ENCODE measurements at places on chromosomes 6 and 20.

DNA sequence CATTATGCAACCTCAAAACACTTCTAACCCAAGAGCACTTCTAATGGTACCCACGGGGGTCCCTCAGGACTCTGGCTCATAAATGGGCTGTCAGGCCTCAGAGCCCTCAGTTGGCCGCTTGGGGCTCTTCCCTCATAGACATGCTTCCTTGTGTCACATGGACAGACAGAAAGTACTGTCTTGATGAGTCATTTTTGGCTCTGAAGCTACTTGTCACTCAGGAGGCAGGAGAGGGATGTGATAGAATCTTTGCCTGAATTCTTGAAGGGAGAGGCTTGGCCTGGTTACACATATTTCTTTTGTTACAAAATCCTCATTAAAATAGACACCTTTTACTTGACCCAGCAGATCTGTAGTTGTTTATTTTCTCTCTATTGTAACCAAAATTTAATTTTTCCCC is 15.1 kb upstream of the EDN1 start:
- DNase-seq, result no peak

DNA sequence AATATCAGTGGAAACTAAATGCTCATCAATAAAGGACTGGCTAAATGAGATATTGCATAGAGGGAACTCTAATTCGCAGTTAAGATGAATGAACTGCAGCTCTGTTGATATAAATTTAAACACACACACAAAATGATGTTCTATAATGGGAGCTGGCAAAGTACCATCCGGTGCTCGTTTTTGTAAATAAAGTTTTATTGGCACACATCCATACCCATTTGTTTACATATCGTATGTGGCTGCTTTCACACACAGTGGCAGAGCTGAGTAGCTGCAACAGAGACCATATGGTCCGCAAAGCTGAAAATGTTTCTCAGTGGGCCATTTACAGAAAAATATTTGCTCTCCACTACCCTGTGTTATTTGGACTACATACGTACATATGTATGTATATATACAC is 120.7 kb downstream of the EDN3 start:
- DNase-seq, result no peak

DNA sequence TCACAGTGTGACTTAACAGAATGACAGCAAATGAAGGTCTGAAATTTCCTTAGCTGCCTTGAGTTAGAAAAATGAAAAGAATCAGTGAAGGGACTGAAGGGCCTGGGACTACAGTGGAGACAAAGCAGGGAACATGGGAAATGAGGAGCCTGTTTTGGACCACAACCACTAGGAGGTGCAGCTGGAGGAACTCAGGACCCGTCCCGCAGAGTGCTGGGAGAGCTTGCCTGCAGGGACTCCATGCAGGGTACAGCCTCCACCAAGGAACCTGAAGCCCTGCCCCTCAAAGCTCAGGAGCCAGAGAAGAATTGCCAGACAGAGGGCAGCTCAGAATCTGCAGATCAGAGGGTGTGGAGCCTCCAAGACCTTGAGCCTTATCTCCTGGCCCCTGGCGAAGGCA is 50.7 kb downstream of the LRFN2 start:
- no peak for DNase-seq

DNA sequence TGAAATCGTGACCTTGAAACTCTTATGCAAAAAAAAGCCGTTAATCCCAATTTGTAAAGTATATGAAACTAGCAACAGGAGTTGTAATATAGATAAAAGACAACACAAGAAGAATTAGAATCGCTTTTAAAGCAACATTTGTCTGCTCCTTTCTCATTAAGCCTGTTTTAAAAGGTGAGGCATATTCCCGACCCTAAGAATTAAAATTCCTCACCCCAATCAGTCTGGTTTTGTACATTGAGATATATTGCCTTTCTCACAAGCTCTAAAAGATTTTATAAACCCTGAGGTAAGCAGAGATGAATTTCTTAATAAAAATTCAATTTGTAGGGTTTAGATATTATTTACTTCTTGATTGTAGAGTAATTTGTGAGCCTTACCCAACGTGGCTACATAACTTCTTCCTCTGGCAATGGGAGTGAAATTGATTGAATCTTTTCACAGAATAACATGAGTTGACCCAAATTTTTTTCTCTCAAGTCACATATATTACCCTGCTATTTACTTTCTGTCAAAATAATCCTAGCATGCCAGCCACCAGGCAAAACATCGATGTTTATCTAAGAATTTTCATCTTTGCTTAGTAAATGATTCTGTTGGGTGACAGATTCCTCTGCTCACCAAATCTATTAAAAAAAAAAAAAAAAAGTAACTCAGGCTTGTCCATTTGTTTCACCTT is 173.7 kb downstream of the HACE1 start:
- no peak for DNase-seq

DNA sequence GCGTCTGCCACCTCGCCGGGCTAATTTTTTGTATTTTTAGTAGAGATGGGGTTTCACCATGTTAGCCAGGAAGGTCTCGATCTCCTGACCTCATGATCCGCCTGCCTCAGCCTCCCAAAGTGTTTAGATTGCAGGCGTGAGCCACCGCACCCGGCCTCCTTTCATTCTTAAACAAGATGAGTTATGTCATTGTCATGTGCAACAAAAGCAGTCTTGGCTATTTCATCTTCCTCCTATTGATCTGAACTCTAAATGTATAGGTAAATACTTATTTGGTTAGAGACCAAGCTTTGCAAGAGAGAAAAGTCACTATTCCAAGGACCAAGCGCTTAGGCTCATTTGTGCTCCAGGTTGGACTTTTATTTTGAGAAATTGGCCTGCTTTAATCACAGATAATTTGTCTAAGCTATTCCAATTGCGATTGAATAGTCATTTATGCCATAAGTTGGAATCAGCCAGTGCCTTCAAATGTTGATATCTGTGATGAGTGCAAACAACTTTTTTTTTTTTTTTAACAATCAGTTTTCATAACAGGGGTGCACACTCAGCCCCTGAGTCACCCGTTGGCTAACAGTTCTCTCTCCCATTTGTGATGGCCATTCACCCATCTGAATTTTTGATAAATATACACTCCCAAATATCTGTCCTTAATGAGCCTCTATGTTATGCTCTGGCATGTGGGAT is 167.3 kb downstream of the BCAS1 start:
- DNase-seq, result no peak

GRCh38 chr6:124888581-124889371 is 73.5 kb upstream of the RNF217 start:
- DNase-seq, result no peak

- DNase-seq, result no peak
Measured at GRCh38 chr6:47310131-47310480, 401 bp upstream of the TNFRSF21 start.

- no peak for DNase-seq
Measured at GRCh38 chr6:136437246-136437645, 113.0 kb downstream of the MAP7 start.

GRCh38 chr20:46406986-46407670 is 713 bp upstream of the ELMO2 start:
- peak; percentile 77 for DNase-seq

DNA sequence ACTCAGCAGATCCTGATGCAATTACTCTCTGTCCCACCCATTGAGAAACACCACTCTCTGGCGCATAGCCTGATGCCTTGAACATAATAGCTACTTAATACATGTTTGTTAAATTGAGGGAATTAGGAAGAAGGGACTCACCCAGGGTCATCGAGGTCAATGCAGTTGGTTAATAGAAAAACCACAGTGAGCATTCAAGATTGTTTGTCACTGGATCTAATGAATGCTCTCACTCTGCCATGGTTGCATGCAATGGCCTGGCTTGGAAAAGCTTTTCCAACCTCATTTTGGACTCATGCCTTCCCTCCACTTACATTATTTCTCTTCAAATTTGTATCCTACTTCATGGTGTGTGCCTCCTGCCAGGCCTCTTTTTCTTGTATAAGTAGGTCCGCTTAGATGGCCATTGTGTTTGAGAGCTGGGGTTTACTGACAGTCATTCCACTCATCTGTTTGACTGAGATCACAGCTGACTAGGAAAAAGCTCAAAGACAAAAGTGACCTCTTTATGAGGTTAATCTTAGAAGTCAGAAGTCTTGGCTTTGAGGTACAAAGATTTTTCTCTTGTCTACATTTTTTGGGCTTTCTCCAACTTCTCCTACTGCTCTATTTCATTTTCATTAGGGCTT is 154.8 kb upstream of the RAB32 start:
- no peak for DNase-seq

GRCh38 chr6:912871-913835 is 220.2 kb upstream of the EXOC2 start:
- DNase-seq, result no peak

DNA sequence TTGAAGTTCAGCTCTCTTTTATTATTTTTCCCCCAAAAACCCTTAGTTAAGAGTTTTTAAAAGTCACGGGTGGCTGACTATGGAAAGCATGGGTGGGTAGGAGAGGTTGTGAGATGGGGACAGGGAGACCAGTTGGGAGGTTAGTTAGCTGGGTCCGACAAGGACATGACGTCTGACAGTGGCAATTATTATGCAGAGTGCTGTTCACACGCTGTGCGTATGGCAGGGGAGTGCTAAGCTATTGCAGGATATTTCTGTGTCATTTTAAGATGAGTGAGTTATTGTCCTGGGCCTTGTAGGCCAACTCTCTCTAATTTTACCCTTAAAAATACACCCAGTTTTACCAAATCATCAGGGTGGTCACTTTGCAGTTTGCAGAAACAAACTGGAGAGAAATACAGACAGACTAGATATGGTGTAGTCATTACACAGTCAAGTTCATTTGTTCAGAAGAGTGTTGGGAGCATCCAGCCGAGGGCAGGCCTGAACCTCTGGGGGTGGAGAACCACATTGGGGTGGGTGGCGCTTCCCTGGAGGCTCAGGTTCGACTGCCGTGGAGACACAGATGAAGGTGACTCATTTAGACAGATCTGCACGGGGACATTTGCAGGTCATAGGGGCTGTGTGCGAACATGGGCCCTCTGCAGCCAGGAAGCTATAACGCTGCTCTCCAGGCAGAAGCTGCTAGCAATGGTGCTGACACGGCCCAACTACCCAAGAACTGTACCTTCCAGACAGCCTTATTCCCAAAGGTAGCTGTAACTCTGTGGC is 307.6 kb downstream of the QKI start:
- DNase-seq, result no peak

DNA sequence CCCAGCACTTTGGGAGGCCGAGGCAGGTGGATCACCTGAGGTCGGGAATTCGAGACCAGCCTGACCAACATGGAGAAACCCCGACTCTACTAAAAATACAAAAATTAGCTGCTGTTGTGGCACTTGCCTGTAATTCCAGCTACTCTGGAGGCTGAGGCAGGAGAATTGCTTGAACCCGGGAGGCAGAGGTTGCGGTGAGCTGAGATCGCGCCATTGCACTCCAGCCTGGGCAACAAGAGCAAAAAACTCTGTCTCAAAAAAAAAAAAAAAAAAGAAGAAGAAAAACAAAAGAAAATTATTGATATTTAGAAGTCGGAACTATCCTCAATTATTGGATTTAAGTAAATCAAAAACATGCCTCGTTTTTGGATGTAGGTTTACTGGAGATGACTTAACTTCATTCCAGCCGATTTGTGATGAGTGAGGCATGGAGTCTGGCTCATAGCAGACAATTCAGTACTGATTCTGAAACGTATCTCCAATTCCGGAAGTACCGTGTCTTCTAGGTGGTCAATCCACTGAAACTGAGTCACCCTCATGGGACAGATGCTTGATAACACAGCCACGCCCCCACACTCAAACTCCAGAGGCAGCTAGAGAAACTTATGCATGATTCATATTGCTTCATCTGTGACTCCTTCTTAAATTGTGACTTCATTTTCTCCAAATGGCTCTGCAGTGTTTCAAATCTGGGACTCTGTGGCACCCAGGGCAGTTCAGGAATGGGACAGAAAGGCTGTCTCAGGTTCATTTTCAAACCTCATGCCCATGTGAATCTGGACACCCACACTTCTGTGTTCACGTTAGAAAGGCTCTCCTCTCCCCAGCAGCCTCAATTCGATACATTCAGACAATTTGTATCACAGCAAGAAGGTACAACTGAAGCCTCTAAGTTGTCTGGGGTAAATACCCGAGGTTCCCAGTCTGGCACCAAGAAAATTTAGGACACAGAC is 110.4 kb upstream of the ARMC2 start:
- DNase-seq, result no peak

DNA sequence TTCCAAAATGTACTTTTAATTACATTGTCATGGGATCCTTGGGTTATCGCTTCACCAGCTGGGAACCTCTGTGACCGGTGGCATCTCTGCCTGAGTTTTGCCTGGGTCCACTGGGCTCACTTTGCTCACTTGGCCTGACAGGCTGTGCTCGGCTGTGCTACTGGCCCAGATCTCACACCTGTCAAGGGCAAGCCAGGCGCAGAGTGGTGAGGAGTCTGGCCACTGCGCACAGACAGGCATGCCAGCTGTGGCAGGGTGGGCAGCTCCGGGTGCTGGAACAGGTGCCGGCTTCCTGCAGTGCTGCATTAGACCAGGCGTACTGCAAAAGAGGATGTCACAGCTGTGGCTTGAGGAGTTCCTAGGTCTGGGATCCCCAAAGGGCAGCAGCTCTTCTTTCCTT is 489.8 kb downstream of the TENT5A start:
- no peak for DNase-seq

GRCh38 chr6:132483779-132484679 is 28.9 kb downstream of the STX7 start:
- no peak for DNase-seq

- no peak for DNase-seq
Measured at GRCh38 chr20:9348747-9349146, 165.6 kb upstream of the LAMP5 start.

DNA sequence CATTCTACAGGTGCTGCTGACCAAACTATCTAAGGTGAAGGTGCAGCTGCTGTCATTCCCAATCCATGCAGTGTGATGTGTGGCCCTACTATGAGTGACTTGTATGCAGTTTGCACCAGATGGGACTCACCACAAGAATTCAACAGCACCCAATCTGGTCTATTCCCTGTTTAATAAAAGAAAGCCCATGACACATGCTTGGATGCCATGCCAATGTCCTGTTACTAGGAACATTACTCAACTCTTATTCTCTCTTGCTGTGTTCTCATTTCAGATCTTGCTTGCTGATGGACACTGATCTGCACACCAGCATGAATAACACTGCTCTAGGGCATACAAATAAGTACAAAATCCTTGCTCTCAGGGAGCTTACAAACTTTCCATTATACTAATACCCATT is 221.6 kb upstream of the CDYL start:
- no peak for DNase-seq

- peak; percentile 36 for DNase-seq
Measured at GRCh38 chr6:13395272-13396237, 67.2 kb upstream of the TBC1D7 start.

DNA sequence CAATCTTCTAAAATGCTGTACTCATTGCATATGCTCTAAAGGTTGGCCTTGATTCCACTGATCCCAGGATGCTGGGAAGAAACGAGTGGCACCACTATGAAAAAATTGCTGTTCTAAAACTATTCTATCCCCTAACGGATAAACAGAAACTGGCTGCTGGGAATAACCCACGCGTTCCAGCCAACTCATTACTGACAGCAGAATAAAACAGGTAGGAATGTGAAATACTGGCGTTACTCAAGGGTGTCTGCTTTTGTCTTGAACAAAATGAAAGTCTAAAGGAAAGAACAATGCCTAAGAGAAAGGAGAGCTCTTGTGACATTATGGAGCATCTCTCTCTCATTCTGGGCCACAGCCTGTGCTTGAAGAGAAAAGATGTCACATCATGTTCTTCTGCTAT is 26.1 kb downstream of the GPR63 start:
- no peak for DNase-seq

- no peak for DNase-seq
Measured at GRCh38 chr6:116682334-116682712, 1.3 kb downstream of the KPNA5 start.

- no peak for DNase-seq
Measured at GRCh38 chr6:52297433-52297832, 12.9 kb upstream of the MCM3 start.

GRCh38 chr20:50563133-50563944 is 53.2 kb downstream of the PTPN1 start:
- no peak for DNase-seq

Data from C1 segment of cervical spinal cord (tissue), 14 donors.